ENCODE measurements at places on chromosomes 1 and 21.

DNA sequence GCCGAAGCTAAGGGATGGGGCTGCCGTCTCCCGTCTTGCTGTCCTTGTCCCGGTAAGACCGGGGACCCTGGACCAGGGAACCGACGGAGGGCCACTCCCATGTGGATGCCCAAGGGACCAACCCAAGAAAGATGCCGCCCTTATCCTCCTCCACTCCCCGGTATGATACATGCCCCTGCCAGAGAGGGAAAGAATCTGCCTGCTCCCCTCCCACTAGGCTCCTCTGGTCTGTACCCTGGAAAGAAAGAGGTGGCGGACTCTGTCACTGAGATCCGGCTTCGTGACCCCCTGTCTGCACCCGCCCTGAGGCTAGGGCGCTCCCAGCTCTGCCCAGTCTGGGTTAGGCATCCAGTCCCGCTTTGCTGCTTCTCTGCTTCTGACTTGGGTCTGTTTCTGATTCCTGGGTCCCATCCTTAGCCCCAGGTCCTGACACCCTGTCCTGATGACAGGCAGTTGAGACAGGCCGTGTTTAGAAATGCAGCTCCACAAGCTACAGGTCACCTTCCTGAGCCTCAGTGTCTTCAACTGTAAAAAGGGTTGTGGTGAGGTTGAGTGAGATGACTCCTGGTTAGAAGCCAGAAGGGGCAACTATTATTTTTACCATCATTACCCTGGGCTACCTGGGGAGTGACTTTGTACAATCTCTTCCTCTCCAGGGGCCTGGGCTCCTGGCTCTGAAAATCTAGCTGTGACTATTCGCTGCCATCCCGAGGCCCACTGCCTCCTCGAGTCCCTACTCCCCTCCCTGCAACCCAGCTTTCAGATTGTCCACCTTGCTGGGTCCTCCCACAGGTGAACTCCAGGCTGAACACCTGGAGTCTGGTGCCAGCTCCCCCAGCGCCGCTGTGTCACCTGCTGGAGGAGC lies 3.7 kb downstream of the MATN1 start:
- no peak for DNase-seq

- no peak for DNase-seq
These were observed 462.7 kb downstream of the CAMTA1 start for GRCh38 chr1:7247791-7248548.

DNA sequence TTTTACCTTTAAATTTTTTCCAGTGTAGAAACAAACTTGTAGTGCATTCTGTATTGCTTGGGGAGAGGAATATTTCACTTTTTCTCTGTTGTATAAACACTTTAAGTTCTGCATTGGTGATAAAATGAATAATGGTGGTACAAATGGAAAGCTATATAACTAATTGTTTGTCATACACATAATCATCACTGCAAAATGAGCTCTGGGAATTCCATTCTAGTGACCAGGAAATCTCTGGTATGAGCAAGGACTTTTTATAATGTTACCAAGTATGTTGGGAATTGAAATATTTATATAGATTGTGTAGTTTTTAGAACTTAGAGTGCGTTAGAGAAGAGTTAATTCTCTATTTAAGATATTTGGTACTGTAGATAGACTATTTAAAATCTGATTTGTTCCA lies 5.0 kb upstream of the FMN2 start:
- no peak for DNase-seq

DNA sequence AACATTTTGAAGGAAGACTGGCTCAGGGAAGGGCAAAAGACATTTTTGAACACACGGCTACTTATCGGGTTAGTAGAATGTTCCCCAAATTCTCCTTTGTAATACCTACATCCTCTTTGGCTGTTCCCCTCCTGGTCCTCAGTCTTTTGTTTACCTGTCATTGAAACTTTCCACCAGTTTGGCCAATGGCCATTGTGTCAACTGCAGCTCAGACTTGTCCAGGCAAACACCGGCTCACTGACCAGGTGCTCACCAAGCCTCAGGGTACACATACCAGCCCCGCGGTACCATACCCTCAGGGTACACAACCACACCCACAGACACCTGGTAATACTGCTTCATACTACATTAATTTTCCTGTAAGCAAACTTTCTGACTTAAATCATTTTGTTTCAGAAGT lies 84.8 kb upstream of the ZNF648 start:
- no peak for DNase-seq

GRCh38 chr1:27646676-27647075 lies 11.7 kb upstream of the FGR start:
- DNase-seq, result no peak

- no peak for DNase-seq
These were observed 17.3 kb downstream of the DPH5 start for GRCh38 chr1:101008229-101008834.
